Fibroblast of skin of abdomen (primary cell): ENCODE measurements at places on chromosomes 3 and 15.

DNA sequence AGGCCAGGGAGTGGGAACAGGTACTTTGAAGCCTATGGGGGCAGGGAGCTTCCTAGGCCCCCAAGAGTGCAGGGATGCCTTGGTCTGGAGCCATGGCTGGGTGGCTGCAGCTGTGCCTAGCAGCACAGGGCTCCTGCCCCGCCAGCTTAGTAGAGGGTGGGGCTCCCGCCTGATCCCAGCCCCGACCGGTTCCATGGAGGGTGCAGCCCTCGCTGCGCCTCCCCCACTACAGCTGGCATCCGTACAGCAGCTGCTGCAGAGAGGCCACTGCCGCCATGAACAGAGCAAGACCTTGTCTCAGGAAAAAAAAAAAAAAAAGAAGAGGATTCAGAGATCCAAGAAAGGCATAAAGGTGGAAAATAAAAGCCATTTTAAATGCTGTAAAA is 277.2 kb downstream of the UBE2E2 start:
- no peak for DNase-seq

- DNase-seq: peak; percentile 36
Observed at GRCh38 chr15:36644191-36644896, 64.9 kb downstream of the CDIN1 start.

- DNase-seq: peak; percentile 31
Observed at GRCh38 chr3:46087871-46088270, 60.6 kb upstream of the XCR1 start.

- DNase-seq: no peak
Observed at GRCh38 chr3:122962149-122962548, 65.4 kb downstream of the SEMA5B start.

- DNase-seq: peak; percentile 98
Observed at GRCh38 chr3:86793786-86794185, 197.2 kb downstream of the VGLL3 start.

- DNase-seq: peak; percentile 61
Observed at GRCh38 chr3:171055336-171056178, 29.0 kb upstream of the SLC2A2 start.

GRCh38 chr3:127767126-127767525 is 55.2 kb downstream of the MGLL start:
- no peak for DNase-seq

DNA sequence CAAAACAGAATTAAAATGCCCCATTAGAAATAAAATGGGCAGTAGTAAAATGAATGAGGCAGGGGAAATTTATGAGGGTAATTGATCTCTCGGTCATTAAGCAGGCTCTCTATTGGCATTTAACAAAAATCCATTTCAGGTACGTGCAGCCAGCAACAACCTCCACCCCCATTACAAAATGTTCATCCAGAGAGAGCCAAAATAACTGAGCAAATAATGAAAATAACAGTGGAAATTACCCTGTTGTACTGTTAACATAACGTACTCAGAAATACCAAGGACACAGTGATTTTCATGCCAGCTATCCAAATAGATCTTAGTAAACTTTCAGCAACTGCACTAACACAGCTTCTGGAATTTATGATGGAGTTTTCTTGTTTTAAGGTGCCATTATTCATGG is 127.7 kb downstream of the IL1RAP start:
- no peak for DNase-seq

- no peak for DNase-seq
Observed at GRCh38 chr3:83894223-83894622, 1064.6 kb upstream of the CADM2 start.

GRCh38 chr15:68612979-68613740 is 34.4 kb downstream of the CORO2B start:
- no peak for DNase-seq

GRCh38 chr15:58590926-58591325 is 158.6 kb downstream of the ADAM10 start:
- DNase-seq: no peak

DNA sequence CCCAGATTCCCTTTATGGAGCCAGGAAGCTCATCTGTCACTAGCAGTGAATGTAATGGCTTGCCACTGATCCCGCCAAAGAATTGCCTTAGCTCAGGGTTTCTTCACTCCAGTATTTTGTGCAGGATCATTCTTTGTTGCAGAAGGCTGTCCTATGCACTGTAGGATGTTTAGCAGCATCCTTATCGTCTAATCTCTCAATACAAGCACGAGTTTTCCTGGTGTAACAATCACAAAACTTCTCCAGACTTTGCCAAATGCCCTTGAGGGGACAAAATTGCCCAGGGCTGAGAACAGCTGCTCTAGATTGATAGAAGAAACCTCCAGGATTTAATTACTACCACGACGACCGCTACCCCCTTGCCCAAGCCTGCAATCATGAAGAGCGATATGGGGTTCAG is 6.8 kb upstream of the SHQ1 start:
- no peak for DNase-seq

GRCh38 chr3:196629228-196629627 is 10.3 kb upstream of the NRROS start:
- DNase-seq: no peak

DNA sequence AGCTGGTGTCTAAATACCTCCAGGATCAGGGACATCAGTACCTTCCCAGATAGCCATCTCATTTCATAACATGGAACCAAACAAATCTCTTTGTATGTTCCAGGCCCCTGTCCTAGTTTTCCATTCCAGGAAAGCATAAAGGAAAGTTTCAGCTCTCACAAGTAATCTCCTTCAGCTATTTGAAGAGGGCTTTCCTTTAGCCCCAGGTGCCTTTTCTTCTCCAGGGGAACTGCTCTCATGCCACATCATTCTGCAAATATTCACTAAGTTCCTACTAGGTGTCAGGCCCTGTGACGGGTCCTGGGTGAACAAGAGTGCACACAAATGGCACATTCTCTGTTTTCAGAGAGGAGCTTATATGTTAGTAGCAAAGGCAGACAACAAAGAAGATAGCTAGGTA is 136.1 kb downstream of the ADAMTS9 start:
- DNase-seq: no peak

GRCh38 chr15:28096411-28096669 is 2.8 kb downstream of the OCA2 start:
- no peak for DNase-seq

DNA sequence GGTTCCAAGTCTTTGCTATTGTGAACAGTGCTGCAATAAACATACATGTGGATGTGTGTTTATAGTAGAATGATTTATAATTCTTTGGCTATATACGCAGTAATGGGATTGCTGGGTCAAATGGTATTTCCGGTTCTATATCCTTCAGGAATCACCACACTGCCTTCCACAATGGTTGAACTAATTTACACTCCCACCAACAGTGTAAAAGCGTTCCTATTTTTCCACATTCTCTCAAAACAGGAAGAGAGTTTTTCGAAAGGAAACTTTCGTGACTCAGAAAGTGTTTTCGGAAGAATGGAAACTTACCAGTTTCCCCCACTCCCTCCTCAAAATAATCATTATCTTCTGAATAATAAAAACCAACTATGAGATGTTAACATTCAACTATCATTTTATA is 205.8 kb downstream of the ALCAM start:
- no peak for DNase-seq

- DNase-seq: peak; percentile 24
Observed at GRCh38 chr3:183123891-183124290, 24.6 kb upstream of the MCCC1 start.

- DNase-seq: peak; percentile 36
Observed at GRCh38 chr3:172467170-172467824, 19.0 kb upstream of the GHSR start.

GRCh38 chr3:60017631-60018030 is 967.8 kb upstream of the CFAP20DC start:
- DNase-seq: peak; percentile 80

GRCh38 chr3:46316206-46316605 is 37.7 kb upstream of the CCR2 start:
- DNase-seq: no peak

DNA sequence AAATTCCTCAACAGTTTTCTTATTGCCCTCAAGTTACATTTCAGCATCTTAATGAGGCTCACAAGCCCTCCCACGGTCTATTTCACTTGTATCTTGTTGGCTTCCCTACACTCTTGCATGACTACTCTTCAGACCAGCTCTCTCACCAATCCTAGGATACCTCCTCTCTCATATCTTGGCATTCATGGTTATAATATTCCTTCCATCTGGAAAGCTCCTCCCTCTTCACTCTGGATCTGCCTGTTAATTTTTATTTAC is 8.5 kb upstream of the CCDC80 start:
- peak; percentile 97 for DNase-seq

DNA sequence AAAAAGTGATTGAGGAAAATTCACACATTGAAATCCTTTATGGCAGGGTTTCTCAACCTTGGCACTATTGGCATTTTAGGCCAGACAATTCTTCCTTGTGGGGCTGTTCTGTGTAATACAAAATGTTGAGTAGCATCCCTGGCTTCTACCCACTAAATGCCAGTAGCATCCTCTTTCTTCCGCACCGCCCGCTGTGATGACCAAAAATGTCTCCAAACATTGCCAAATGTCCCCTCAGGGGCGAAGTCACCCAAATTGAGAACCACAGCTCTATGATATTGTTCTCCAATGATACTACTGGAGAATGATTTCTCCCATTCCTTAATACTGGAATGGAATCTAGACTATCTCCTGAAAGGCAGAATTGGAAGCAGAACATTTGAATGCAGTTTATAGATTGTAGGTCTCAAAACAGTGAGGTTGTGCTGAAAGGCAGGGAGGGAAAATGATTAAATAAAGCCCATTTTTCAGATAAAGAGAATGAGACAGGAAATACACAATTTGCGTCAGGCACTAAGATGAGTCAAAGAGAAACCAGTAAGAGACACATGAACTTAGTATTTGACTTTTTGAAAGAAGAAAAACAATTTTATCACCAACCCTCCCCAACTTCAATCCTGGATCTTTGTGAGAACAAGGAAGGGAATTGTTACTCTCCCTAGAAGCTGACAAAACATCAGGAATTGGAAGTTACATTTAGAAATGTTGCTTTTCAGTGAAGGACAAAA is 101.6 kb upstream of the TNIK start:
- no peak for DNase-seq

DNA sequence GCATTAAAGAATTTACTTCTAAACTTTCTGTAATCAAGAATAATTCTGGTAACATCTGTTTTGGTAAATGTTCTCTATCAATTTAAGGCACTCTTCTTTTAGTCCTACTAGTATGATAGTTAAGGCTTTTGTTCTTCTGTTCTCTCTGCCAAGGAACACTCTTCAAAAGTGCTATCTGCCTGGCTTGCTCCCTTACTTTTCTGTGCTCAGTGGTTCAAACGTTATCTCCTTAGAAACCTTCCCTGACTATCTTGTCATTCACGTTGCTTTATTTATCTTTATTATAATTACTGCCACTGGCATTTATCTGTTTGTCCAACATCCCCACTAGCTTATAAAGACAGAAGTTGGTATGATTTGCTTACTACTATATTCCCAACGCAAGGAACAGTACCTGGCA is 59.2 kb downstream of the RFX7 start:
- DNase-seq: no peak

DNA sequence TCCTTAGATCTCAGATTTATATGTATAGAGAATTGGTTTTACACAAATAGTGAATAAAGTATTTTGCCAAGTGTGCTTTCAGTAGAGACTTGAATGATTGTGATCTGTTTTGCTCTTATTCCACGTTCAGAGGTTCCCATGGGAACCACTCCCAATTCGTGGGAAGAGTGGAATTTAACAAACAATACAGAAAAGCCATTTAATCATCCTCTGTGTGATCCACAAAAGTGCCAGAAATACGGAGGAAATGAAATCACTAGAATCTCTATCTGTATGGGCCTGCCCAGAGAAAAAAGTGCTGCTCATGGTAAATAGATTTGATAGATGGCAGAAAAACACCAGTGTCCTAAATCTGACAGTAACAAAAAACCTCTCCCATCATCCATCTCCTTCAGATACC is 56.0 kb downstream of the CNTN4 start:
- peak; percentile 11 for DNase-seq

DNA sequence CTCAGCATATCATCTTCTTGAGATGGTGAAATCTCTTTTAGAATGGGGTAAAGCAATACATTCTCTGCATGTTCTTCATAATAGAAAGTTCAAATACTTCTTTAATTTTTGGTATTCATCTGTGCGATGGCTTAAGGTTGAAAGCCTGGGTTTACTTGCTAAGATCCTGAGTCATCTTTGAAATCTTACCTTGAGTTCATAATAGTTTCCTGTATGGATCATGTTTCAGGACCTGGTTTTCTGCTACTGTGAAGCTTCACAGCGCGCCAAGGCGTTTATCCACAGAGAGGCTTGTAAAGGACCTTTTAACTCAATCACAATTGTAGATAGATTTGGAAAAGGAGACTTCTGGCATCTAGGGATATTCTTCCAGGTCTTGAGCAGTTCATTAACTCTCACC is 39.0 kb downstream of the MED12L start:
- DNase-seq: no peak

GRCh38 chr3:100087198-100087597 is 27.1 kb downstream of the FILIP1L start:
- DNase-seq: peak; percentile 66

GRCh38 chr3:133667118-133667517 is 5.4 kb upstream of the TOPBP1 start:
- DNase-seq: no peak

DNA sequence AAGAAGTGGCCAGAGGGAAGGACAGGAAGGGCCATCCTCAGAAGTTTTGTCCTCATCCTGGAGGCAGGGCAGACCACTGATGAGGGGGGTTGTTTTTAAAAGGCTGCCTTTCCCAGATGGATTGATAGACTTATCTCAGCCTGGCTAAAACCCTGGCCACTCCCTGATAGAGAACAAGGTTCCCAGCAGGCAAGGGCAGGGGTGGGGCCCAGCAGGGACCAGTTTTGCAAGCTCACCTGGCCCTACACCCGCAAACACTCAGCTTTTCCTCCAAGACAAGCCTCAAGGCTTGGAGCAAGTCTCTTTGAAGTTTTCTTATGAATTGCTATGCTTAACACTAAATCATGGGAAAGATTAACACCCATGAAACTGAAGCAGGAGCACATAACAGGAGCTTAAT is 9.1 kb downstream of the LIPC start:
- no peak for DNase-seq

- no peak for DNase-seq
Observed at GRCh38 chr15:95059346-95059905, 828.1 kb downstream of the MCTP2 start.

GRCh38 chr15:70342141-70342540 is 244.4 kb upstream of the TLE3 start:
- no peak for DNase-seq

GRCh38 chr3:177437513-177438337 is 240.4 kb upstream of the TBL1XR1 start:
- no peak for DNase-seq

GRCh38 chr15:64749999-64750657 is 25.3 kb downstream of the RBPMS2 start:
- peak; percentile 30 for DNase-seq

GRCh38 chr15:23857028-23857641 is 170.0 kb upstream of the NDN start:
- DNase-seq: peak; percentile 28

GRCh38 chr15:101258238-101259144 is 6.6 kb upstream of the CHSY1 start:
- DNase-seq: peak; percentile 68

DNA sequence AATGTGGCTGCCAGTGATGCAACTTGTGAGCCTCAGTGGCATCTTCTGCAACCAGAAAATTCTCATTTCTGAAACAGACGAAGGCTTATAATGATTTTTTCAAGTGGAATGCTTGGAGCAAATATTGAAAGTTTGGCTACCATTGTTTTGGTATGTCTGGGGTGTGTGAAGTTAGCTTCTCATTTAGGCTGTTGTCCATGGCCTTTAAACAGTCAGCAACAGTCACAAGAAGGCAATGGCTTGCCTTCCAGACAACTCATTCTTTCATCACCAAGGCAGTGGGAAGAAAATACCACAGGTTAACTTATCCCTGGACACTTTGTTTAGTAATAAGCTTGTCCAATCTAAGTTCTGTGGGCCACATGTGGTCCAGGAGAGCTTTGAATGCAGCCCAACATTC is 4.7 kb upstream of the BNC1 start:
- peak; percentile 34 for DNase-seq
